Right atrium auricular region (tissue), 2 donors: ENCODE measurements at places on chromosomes 13 and 19. TPM values are rescaled to one million over a fixed set of nuclear protein-coding genes. Genes with fewer than 3 reads are reported as not detected.

Gene LILRA1
- 0.47 TPM for total RNA-seq

Gene PRR20A
- not detected for total RNA-seq

Gene TNFRSF19
- total RNA-seq, result 38.5 TPM

DNA sequence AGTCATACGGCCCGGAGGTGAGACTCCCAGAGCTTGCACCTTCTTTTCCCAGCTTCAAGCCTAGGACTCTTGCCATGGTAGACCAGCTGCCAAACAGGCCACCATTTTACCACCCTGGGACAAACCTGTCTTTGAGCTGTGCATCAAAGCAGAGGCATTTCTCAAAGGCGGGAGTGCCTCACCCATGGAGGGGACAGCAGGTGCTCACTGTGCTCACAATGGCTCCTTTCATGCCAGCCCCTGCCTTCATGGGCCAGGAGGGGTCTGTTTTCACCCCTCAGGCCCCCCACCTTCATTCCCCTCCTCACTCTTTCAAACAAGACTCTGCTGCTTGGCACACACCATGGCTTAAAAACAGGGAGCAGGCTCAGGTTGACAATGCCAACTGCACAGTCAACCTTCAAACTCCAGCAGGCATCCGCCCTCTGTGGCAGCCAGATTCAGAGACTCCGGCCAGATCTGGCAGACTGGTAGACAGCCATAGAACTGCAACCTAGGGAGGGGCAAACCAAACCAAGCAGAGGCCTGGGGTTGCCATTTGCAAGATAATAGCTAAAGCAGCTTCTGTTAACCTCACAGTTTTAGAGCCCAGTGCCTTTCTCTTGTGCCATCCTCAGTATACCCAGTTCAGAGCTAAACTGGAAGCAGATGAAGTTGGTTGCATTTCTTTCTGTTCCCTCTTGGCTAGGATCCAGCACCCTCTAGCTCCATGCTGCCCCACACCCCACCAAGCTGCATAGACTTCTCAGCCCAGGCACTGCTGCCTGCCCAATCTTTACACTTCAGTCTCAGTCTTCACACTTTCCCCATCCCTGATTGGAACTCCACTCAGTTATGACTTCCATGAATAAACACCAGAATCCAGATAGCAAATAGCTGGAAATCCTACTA lies 93.9 kb upstream of the SPATA13 start:
- no peaks in the 10 kb centered on the region for H3K27me3 ChIP-seq
- H3K27ac ChIP-seq, result no peak overlapping the region
- H3K4me3 ChIP-seq, result no peak overlapping the region

DNA sequence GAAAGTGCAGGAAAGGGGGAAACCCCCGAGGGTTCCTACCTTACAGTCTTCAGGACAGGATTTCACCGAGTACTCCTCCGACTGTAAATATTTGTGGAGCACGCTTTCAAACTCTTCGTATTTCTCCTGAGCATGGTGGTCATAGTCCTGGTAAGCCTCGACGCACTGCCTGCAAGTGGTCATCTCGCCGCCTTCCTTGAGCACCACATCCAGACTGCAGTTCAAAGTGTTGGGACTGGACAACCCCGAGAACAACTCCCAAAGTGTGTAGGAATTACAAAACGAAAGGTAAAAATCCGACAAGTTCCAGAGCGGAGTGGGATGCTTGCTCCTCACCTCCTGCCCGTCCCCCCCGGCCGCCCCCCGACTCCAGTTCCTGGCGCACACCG lies 349.7 kb downstream of the LIG4 start:
- no peaks in the 10 kb centered on the region for H3K36me3 ChIP-seq
- no peak for DNase-seq
- H3K4me1 ChIP-seq, result no peaks in the 10 kb centered on the region

Gene GYS1
- 88.1 TPM for total RNA-seq

Gene ZNF492
- 0.19 TPM for total RNA-seq

DNA sequence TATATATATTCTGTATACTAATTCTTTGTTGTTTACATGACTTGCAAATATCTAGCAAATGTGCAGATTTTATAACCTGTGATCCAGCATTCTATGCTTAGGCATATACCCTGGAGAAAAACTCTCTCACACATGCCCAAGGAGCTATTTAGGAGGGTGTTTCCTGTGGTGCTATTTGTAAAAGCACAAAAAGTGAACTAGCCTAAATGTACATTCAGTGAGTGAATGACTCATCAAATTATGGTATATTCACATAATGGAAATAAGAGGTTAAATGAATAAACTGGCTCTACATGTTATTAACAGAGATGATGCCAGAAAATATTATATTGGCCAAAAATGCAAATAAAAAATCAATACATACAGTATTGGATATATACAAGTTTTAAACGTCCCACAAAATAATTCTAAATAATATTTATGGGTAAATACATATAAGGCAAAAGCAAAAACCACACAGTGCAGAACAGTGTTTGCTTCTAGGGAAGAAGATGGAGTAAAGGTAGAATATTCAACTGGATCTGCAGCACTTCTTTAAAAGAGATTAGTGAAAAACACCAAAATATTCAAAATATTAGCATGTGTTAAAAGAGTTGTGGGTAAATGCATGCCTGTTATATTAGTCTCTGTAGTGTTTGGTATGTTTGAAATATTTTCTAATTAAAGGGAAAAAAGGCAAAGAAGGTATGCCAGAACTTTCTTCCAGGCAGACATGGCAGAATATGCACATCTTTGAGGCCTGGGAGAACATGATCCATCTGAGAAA lies 344.7 kb downstream of the KLF5 start:
- no peak overlapping the region for H3K4me3 ChIP-seq
- no peaks in the 10 kb centered on the region for H3K4me1 ChIP-seq
- DNase-seq, result no peak
- H3K36me3 ChIP-seq, result no peaks in the 10 kb centered on the region

Gene UHRF1
- 0.28 TPM for total RNA-seq

DNA sequence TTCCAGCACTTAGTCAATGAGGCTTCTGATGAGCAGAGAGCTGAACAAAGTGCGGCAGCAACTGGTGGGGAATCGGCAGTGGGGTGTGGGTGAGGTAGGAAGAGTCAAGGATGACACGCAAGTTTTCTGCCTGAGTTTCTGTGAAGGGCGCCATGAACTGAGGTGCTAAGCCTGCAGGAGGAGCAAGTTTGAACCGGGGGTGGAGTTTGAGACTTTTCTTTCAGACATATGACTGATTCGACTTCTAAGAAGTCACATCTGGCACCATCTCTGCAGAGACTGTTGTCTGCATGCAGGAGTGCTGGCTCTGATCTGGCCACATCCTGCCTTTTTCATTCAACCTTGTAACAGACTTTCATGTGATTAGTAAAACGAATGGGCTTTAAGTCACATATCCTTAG lies 14.8 kb upstream of the GPI start:
- no peaks in the 10 kb centered on the region for H3K27me3 ChIP-seq
- H3K27ac ChIP-seq, result no peak overlapping the region
- no peak overlapping the region for H3K4me3 ChIP-seq
- H3K4me1 ChIP-seq, result no peaks in the 10 kb centered on the region
- peaks cover 60% of the 10 kb centered on the region for H3K36me3 ChIP-seq

GRCh38 chr13:94329754-94330551 lies 149.5 kb downstream of the DCT start:
- no peak overlapping the region for H3K27ac ChIP-seq
- no peak for DNase-seq
- no peaks in the 10 kb centered on the region for H3K36me3 ChIP-seq
- no peak overlapping the region for H3K4me3 ChIP-seq
- H3K4me1 ChIP-seq, result no peaks in the 10 kb centered on the region

Gene ADAMTSL5
- 27.2 TPM for total RNA-seq

DNA sequence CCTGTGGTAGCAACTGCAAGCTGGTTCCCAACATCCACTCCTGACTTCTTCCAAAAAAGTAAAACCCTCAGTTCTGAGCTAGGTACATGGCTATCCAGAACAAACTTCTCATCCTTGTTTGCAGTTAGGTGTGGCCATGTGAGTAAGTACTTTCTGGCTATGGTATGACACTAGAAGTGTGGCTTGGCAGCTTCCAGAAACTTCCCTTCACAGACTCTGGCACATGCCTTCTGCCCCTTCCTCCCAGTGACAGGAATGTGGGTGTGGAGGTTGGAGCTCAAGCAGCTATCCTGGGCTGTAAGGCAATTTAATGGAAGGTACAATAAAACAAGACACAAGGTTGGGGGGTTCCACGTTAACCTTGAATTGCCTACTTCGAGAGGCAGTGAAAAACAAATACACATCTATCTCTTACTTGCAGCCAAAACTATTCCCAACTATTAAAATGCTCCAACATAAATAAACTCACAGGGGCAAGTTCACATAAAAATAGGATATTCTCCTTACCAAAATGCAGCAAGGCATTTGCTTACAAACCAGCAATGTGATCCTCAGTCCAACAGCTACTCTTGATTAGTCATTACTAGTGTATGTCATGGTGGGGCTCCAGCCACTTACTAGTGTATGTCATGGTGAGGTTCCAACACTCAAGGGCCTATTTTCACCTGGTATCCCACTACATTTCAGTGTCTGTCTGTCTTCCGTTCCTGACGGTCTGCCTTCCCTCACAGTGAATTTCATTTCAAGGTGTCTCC lies 3.1 kb downstream of the SMG9 start:
- H3K27me3 ChIP-seq, result no peaks in the 10 kb centered on the region
- DNase-seq, result no peak
- no peak overlapping the region for H3K4me3 ChIP-seq

Gene KLK10
- 4.5 TPM for total RNA-seq

Gene VSTM1
- not detected for total RNA-seq

DNA sequence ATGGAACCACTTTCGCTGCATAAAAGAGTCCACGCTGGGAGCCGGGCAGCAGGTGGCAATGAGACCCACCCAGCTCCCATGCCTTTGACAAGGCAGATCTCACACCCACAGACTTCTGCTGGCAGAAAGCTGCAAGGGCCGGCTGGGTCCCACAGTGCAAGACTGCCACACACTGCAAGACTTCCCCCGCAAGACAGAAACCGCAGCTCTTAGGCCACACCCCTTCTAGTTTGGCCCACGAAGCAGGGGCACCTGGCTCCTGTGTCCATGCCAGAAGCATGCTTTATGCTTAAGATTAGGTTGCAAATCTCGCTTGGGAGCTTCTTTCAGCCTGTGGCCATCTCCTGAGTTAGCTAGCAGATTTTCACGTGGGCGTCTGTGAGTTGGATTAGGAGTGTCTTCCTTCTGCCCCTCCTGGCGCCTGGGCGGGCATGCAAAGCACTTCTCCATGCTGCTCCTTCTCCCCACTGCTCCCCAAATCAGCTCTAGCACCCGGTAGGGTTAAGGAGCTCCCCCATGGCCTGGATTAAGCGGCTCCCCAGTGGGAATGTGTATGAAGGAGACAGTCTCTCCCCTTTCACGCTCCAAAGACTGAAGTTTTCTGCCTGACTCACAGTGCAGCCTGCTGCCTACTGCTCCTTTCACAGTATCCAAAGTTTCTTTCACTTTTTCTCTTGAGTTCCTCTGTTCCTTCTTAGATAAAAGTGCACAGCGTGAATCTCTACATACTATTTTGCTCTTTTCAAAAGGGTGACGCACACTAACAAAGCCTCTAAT lies 17.7 kb downstream of the GPC6 start:
- H3K4me1 ChIP-seq, result peaks cover 7% of the 10 kb centered on the region
- no peaks in the 10 kb centered on the region for H3K27me3 ChIP-seq
- H3K36me3 ChIP-seq, result no peaks in the 10 kb centered on the region
- DNase-seq, result no peak
- H3K4me3 ChIP-seq, result peak overlapping the region; percentile 38
- H3K27ac ChIP-seq, result peak overlapping the region; percentile 64

GRCh38 chr19:38309615-38310278 lies 5.7 kb downstream of the C19orf33 start:
- no peaks in the 10 kb centered on the region for H3K4me1 ChIP-seq
- H3K27ac ChIP-seq, result no peak overlapping the region
- no peak for DNase-seq
- no peaks in the 10 kb centered on the region for H3K27me3 ChIP-seq
- no peak overlapping the region for H3K4me3 ChIP-seq
- peaks cover 13% of the 10 kb centered on the region for H3K36me3 ChIP-seq

GRCh38 chr19:44007473-44007872 lies 4.7 kb downstream of the ZNF230 start:
- H3K36me3 ChIP-seq, result peaks cover 61% of the 10 kb centered on the region
- no peak overlapping the region for H3K4me3 ChIP-seq
- DNase-seq, result no peak
- H3K27me3 ChIP-seq, result no peaks in the 10 kb centered on the region
- peaks cover 9% of the 10 kb centered on the region for H3K4me1 ChIP-seq

Gene SLC5A5
- total RNA-seq, result not detected

Gene ZNF470
- 1.9 TPM for total RNA-seq

Gene GZMM
- total RNA-seq, result not detected

Gene KASH5
- total RNA-seq, result not detected

Gene PRR19
- 0.59 TPM for total RNA-seq

Gene ANKRD24
- total RNA-seq, result 0.39 TPM

Gene GNG8
- total RNA-seq, result not detected

Gene SULT2A1
- not detected for total RNA-seq

Gene ZNF112
- 6.9 TPM for total RNA-seq

GRCh38 chr13:112784811-112785482 lies 95.1 kb downstream of the ATP11A start:
- H3K36me3 ChIP-seq, result no peaks in the 10 kb centered on the region
- H3K4me3 ChIP-seq, result no peak overlapping the region
- DNase-seq, result peak; percentile 52

Gene POSTN
- 108 TPM for total RNA-seq

DNA sequence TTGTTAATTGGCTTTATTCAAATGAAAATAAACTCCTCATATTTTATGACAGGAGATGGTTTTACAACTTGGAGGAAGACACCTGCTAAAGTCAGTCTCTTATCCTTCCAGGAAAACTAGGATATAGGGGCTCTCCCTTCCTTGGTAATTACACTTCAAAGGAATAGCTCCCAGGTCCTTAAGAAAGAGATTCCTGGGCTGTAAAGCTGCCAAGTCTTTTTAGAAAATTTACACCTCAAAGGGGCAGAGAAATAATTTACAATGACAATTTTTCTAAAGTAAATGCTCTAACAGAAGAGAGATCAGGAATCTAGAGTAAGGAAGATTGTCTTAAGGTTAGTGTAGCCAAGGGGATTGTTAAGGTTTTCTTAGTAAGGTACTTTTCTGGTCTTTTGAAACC lies 1359.0 kb downstream of the OLFM4 start:
- H3K27me3 ChIP-seq, result no peaks in the 10 kb centered on the region
- no peaks in the 10 kb centered on the region for H3K4me1 ChIP-seq
- H3K4me3 ChIP-seq, result no peak overlapping the region
- H3K27ac ChIP-seq, result no peak overlapping the region
- no peaks in the 10 kb centered on the region for H3K36me3 ChIP-seq

Gene CYP4F3
- 0.15 TPM for total RNA-seq

Gene PRSS57
- not detected for total RNA-seq

GRCh38 chr13:96726651-96727050 lies 267.6 kb downstream of the OXGR1 start:
- H3K4me3 ChIP-seq, result no peak overlapping the region
- H3K4me1 ChIP-seq, result no peaks in the 10 kb centered on the region
- no peaks in the 10 kb centered on the region for H3K36me3 ChIP-seq
- DNase-seq, result no peak
- H3K27ac ChIP-seq, result no peak overlapping the region

Gene ZSCAN1
- total RNA-seq, result not detected

DNA sequence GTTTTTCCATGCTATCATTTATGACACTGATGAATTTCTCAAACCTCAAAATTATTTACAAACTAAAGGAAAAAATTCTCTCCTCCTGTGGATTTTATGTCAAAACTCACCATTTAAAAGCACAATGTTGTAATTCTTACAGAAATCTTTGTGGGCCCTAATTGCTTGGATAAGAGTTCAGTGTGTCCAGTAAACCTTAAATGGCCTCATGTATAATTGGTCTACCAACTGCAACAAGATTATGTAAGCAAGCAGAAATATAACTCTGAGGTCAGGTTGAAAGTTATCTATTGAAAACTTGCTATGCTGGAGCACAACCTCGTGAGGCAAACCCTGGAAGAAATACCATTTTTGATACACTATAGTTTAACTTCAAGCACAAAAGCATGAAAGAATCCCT lies 22.0 kb downstream of the VWA8 start:
- H3K4me3 ChIP-seq, result no peak overlapping the region
- DNase-seq, result no peak
- H3K27ac ChIP-seq, result no peak overlapping the region
